ENCODE measurements at places on chromosomes 11 and 22. TPM values are rescaled to one million over a fixed set of nuclear protein-coding genes. Genes with fewer than 3 reads are reported as not detected.

INPP5J gene
- 0.16 TPM for total RNA-seq

NLRP14 gene
- 0.11 TPM for total RNA-seq

DNA sequence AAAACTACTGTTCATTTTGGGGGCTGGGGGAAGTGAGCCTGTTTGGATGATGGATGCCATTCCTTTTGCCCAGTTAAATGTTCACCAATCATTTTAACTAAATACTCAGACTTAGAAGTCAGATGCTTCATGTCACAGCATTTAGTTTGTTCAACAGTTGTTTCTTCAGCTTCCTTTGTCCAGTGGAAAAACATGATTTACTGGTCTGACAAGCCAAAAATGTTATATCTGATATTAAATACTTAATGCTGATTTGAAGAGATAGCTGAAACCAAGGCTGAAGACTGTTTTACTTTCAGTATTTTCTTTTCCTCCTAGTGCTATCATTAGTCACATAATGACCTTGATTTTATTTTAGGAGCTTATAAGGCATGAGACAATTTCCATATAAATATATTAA is 87.1 kb upstream of the BIRC3 start:
- no peak for DNase-seq

DNA sequence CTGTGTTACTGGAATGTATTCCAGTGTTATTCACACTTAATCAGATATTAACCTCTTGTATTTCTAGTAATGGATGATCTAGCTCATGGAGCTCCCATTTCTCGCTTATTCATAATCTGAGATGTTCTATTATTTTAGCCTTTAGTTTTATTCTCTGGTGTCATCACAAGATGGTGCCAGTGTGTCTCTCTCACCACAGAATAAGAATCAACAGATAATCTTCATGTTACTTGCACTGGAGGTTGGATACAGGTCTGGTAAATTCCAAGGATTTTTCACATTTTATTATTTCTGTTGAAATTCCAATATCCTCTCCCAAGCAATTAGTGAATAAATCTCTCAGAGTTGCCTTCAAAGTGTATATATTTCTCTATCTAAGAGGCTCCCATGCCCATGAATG is 74.6 kb downstream of the CASP12 start:
- DNase-seq, result no peak

DNA sequence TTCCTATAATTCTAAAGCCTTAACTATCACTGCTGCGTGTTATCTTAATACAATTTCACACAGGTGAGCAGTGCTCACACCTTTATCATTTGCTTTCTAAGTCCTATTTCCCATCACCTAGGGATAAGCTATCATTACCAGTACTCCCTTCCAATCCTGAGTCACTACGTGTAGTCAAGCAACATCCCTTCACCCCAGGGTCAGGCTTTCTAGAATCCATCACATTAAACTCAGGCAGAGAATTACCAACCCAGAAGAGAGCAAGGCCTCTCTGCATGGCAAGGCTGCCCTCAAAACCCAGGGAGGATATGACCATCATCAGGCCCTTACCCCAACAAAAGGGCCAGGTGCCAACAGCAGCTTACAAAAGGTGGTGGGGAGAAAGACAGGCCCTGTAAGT is 9.8 kb downstream of the PACSIN2 start:
- DNase-seq, result no peak

- DNase-seq, result no peak
These were observed 70.2 kb downstream of the TP53I11 start for GRCh38 chr11:44880511-44880910.

- DNase-seq, result no peak
These were observed 19.1 kb downstream of the FAM181B start for GRCh38 chr11:82714346-82715174.

DNA sequence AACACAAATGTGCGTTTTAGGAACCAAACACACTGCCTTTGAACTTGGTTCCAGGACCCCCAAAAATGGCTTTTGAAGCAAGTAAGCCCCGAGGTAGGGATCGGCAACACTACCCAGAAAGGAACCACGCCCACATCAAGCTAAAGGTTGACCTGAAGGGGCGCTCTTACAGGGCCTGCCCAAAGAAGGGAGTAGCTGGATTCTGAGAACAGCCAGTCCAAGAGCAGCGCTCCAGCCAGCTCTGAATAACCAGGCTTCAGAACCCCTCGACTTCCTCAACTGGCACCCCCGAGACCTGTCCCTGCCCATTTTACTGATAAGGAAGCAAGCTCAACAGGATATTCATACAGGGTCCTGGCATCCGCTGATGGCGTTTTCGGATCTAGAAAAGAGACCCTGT is 18.9 kb upstream of the MOB2 start:
- DNase-seq, result no peak

Data from activated B cell treated with CpG ODN at 0.5 μM for 24 hours (primary cell).